ENCODE measurements at places on chromosomes 2 and 18.

DNA sequence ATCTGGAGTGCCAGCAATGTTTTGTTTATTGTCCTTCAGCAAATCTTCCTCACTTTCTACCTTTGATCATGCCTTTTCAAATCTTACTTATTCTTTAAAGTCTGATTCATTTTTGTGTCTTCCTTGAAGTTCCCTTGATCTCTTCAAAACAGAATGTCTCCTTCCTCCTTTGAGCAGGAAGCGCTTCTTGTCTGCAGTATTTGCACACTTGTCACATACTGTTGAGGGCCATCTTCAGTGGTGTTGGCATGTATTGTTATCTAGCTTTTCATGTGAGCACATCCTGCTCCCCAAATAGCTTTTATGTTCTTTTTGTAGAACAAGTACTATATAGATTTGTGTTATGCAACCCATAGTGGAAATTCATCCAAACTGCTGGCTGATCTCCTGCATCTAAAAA lies 5.9 kb upstream of the CERS6 start:
- no peak for DNase-seq

DNA sequence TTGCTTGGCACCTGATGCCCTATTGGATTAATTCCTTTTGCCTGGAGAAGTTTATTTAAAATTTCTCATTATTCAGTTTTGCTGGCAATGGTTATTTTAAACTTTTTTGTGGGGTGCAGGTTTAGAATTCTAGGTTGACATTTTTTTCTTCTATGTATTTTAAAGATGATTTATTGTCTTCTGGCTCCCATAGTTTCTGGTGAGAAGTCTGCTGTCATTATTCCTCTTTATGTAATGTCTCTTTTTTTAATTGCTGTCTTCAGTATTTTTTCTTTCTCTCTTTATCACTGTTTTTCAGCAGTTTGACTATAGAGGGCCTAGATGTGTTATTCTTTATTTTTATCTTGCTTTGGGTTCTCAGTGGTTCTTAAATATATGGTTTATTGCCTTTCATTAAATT lies 182.2 kb upstream of the STON1 start:
- no peak for DNase-seq

DNA sequence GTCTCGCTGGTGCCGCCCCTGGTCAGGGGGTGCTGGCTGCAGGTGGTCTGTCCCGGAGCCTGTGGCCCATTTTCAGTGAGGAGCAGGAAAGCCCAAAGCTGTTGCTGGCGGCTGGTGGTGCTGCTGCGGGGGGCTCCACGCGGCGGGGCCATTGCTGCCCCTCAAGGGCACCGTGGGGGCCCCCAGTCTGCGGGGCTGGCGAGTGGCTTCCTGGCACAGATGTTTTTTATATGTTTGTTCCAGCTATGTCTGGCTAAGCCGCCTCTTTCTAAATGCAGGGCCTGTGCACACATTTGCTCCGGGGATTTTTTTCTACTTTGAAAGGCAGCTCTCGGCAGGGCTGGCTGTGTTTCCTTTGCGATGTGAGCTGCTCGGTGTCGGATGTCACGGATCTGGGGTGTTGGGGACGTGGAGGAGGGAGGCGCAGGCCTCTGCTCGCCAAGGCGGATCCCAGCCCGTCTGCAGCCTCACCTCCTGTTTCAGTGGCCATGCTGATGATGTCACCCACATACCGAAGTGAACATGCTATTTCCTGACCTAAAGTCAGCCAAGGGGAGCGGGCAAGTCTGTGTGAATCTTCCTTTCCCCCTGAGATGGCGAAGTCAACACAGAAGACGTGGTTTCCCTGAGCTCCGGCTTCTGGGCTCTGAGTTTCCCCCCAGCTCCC lies 112.0 kb upstream of the CTDP1 start:
- DNase-seq, result no peak

DNA sequence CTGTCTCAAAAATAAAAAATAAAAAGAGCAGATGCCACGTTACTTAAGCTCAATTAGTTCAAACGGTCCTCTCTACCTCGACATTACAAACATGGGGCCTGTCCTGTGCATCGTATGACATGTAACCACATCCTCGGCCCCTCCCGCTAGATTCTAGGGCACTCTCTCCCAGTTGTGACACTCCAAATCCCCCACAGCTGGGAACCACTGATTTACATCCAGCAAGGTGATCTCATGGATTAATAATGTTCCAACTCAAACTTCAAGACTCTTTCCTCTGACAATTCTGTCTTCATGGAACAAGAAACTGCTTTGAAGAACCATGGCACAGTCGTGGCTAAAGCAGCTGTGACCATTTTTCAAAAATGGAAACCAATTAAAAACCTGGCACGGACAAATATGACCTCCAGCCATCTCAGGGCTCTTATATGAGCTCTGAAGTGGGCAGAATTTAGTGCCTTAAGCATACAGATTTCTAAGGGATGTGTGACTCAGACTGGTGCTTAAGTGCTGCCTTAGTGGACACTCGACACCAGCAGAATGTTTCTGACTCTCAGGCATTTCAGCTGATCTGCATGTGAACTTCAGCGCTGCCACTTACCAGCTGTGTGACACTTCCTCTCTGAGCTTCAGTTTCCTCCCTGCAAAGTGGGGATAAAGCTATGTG lies 31.7 kb upstream of the ASAP2 start:
- DNase-seq, result no peak

All from stimulated activated CD8-positive, alpha-beta memory T cell treated with anti-CD3 and anti-CD28 coated beads, Interleukin-7, amount 100 ng/mL, for 1 hour (primary cell).